ENCODE measurements at places on chromosomes 2 and 18.
A peak's percentile ranks its signal among the peaks of the same experiment; 100 is the strongest.

DNA sequence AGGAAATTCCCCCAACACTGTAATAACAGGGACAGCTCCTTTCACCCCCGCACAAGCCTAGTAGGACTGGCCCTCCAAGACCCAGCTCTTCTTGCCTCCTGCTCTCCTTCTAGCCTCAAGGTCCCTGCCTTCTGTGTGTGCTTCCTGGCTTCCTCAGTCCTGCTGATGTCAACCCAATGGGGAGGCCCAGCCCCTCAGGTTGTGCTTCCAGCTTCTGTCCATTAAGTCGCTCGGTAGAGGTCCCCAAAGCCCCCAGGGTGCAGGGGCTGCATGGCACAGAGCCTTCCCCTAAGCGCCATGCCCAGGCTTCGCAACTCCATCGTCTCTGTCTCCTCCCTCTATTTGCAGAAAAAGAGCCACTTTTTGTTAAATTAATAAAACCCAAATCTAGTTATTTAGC, 39.0 kb downstream of the BOK start:
- no peak for DNase-seq

DNA sequence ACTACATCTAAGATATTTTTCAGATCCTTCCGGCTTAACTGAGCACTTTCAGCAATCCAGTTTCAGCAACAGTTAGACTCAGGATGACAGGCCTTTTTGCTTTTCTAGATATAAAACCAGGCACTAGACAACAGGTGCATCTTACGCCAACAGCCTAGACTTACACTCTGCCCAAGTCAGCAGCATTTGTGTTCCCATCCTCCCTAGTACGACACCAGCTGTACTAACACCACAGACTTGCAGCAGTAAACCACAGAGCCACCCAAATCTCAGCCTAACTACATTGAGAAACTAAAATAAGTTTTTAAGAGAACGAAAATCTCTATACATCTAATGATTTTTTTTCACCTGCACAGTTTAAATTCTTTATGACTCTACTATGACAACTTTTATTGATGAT, 89.9 kb upstream of the DNMT3A start:
- no peak for DNase-seq

GRCh38 chr2:20012282-20013125, at the start of gene MATN3:
TSS of gene MATN3 (minus strand) at chr2:20012668. CDS start at chr2:20012631, 37 bp downstream.
- no peak for DNase-seq

DNA sequence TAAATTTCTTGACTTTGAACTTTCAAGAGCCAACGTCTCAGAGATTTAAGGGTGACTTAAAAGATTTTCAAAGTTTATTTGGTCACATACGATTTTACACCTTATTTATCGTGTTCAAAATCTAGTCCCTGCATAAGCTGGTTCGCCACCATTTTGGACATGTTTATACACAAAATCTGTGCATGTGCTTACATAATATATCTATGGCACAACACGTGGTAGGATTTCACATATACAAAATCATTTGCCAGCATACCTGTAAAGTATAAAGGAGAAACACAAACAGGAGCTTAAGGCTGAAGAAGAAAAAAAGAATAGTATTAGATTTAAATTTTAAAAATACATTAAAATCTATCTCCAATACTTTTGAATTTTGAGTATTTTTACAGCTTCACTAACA, 190.0 kb upstream of the KYNU start:
- DNase-seq = no peak

DNA sequence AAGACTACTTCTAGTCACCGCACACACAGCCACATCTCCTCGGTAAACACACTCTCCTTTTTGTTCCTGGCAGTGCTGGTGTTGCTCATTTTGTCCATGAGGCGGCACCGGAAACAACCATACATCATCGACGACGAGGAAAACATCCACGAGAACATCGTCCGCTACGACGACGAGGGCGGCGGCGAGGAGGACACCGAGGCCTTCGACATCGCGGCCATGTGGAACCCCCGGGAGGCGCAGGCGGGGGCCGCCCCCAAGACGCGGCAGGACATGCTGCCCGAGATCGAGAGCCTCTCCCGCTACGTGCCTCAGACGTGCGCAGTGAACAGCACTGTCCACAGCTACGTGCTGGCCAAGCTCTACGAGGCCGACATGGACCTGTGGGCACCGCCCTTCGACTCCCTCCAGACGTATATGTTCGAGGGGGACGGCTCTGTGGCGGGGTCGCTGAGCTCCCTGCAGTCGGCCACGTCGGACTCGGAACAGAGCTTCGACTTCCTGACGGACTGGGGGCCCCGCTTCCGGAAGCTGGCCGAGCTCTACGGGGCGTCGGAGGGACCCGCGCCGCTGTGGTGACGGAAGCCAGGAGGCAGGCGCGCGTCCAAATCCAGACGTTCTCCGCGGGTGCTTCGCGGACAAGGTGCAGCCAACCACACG, 221.0 kb downstream of the CDH20 start:
- DNase-seq = no peak

DNA sequence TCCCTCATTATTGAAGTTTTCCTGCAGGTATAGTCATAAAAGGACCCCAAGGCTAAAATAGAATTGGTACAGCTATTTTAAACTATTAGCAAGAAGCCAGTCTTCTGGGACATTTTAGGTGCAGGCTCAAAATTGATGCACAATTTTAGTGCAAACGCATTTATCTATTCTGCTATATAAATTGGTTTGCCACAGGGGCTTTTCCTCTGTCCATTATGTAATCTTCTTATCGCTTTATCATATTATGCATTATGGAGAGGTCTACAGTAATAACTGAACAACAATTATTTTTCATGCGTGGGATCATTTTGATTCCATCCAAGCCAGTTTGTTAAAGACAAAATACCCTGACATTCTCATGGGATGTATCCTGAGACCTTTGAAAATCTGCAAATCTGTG, 54.6 kb downstream of the RBM43 start:
- no peak for DNase-seq

DNA sequence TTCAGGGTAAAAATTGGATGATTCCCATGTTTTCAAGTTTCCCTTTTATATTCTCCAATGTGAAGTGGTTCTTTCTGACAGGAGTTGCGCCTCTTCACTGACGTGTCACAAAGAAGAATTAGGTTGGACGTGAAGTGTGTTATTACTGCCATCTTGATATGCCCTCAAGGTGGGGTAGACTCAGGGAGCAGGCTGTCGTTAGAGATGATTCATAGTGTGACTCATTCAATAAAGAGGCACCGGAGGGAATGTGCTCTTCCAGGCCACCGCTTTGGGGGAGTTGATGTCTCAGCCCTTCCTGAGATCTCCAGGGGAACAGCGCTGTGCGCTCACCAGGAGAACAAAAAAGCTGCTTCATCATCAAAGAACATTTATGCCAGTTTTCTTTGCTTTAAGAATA, 3.6 kb upstream of the DGKD start:
- DNase-seq = no peak

DNA sequence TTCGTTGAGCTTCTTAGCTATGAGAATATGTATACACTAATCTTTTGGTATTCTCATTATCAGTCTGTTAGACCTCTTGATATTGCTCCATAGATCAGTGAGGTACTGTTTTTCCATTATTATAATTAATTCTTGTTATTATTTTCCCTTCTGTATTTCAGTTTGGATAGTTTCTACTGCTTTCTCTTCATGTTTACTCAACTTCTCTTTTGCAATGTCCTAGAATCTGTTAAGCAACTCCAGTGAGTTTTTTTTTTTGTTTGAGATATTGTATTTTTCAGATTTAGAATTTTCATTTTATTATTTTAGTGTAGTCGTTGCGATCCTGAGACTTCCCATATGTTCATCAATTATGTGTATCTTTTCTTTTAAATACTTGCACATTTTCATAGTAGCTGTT, 260.8 kb downstream of the SETBP1 start:
- no peak for DNase-seq

- DNase-seq = no peak
Observed at GRCh38 chr2:45014016-45014702, 4.9 kb upstream of the SIX2 start.

GRCh38 chr2:114157057-114157385, 267.1 kb downstream of the ACTR3 start:
- DNase-seq = no peak

- DNase-seq = no peak
Observed at GRCh38 chr2:147521936-147522335, 322.9 kb upstream of the ACVR2A start.

DNA sequence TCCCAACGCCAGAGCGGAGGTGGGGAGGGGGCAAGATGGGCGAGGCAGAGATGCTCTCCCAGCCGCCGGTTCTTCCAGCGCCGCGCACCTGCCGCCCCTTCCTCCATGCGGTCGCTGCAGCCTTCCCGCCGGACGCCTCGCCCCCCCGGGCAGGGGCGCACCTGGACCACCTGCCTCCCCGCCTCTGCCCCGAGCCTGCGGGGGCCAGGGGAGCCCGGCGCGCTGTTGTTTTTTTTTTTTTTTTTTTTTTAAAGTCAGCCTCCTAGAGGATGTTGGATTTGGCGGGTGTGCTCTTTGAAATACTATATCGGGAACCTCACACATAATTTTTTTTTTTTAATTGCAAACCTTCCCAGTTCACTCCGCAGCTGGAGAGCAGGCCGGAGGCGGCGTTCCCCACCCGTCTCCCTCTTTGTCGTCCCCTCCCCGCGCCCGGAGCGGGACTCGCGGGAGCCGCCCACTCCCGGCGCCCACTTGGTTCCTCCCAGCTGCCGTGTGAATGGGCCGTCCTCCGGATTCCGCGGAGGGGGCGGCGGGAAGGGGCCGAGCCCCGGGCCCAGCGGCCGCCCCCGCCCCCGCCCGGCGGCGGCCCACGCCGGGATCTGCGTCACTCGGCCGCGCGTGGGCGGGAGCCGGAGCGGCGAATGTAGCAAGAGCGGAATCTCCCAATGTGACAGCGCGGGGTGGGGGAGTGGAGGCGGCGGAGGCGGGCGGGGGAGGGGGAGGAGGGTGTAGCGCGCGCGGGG, 421 bp upstream of the NAB1 start:
- peak; percentile 64 for DNase-seq

GRCh38 chr2:142755191-142755590, 122.3 kb upstream of the KYNU start:
- no peak for DNase-seq

GRCh38 chr2:212914392-212914791, 237.0 kb downstream of the IKZF2 start:
- DNase-seq = no peak

GRCh38 chr2:68390586-68390985, 25.5 kb downstream of the PLEK start:
- DNase-seq = no peak

- no peak for DNase-seq
Observed at GRCh38 chr2:12465631-12466135, 251.1 kb upstream of the TRIB2 start.

DNA sequence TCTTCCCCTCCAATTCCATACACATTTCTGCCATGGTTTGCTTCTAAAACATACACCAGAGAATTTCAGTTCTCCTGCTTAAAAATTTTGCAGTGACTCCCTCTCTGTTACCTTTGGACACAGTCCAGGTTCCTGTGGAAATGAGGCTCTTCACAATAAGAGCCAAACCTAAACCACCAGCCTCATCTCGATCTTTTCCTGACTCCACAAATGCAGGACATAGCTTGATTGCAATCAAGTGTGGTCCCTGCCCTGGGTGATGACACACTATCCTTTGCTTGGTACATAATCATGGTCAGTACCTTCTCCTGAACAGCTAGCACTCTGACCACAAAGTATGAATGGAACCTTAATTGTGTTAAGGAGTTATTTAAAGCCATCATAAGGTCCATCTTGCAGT, 134.9 kb upstream of the CHAC2 start:
- no peak for DNase-seq

DNA sequence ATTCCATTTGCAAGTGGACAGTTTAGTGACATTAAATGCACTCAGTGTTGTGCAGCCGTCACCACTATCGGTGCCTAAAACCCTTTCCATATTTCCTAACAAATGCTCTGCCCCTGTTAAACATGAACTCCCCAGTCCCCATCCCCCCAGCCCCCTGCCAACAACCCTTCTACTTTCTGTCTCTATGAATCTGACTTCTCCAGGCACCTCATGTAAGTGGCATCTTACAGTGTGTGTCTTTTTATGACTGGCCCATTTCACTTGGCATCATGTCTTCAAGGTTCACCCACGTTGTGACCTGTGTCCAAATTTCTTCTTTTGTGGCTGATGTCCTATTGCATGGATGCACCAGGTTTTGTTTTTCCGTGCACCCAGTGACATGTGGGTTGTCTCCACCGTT, 140.9 kb upstream of the GPC1 start:
- DNase-seq = no peak

DNA sequence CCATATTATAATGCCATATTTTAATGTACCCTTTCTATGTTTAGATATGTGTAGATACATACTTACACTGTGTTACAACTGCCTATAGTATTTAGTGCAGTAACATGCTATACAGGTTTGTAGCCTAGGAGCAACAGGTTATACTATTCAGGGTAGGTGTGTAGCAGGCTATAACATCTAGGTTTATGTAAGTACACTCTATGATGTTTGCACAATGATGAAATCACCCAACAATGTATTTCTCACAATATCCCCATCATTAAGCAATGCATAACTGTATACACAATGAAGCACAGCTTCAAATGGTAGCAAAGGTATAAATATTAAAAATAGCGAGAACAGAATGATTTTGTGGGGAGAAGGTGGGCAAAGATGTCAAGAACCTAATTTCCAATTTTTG, 117.8 kb downstream of the DYM start:
- no peak for DNase-seq

GRCh38 chr2:19955544-19956422, 34.1 kb downstream of the WDR35 start:
- DNase-seq = no peak

- DNase-seq = no peak
Observed at GRCh38 chr2:76851000-76851399, 671.2 kb downstream of the LRRTM4 start.

DNA sequence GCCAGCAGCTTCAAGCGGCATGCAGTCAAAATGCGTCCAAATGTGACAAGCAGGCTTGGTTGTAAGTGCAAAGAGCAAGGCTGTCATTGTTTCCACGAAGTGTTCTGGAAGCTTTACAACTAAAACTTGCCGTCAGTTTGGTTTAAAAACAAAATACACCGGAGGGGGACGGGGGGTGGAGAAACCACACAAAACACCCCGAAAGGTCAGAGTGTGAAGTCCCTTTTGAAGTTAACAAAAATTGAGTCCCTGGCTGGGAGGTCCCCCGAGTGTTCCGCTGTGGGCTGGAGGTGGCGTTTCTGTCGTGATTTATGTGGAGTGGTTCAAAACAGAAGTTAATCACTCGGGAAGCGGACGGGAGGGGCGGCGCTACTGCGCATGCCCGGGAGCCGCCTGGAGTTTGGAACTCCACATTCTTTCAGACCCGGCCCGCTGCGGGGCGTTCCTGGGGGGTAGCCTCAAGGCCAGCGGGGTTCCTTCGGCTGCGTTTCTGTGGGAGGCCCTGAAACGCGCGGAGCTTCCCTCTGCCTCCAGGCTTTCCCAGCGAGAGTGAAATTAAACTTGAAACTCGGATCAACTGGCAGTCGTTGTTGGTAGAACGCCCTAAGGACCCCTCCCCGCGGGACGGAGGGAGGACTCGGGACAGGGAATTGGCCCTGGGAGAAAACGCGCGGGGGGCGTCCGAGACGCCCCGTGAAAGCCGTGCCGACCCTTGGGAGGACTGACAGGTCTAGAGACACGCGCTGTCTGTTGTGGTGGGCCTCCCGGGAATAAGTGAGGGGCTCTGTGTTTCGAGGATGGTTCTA, 1.4 kb downstream of the TGIF1 start:
- peak; percentile 63 for DNase-seq

Measured in stimulated activated CD8-positive, alpha-beta memory T cell treated with anti-CD3 and anti-CD28 coated beads, Interleukin-15, amount 100 ng/mL, for 24 hours (primary cell).